Calu3 (cell line): ENCODE measurements at places on chromosomes 5 and 9.

DNA sequence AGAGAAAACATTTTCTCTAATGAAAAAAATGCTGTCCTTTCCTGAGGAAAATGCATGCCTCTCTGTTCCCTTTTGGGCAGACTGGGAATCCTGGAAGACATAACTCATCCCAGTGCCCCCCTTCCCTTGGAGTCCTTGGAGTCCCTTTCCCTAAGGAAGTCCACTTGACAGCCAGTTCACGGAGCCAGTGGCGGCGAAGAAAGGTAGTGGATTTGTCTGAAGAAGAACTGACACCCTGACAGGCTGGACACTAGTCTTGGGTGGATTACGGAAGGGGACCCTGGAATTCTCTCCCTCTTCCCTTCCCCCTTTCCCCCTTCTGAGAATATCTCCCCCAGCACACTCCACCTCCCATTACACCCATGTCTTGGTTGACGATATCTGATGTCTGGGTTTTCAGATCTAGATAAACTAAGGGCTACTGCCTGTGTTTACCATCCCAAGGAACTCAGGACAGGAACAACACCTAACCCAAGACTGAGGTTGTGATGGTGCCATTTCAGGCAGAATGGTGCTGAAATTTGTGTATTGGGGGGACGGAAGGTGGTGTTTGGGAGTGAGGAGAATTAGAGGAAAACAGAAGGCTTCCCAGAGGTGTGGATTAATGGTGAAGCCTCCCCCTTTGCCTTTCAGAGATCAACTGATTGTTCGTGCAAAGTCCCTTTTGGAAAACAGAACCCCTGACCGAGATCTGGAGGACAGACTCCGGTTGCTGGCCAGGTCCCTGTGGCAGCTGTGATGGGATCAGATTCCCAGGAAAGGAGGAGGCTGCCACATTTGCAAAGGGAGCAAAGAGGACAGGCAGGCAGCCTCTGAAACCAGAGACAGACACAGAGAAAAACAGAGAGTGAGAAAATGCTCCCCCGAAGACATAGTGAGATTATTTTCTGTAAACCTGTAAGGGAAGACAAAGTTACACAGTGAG, 704 bp downstream of the SPARC start:
- DNase-seq, result no peak

GRCh38 chr5:178986326-178986960, 8.7 kb downstream of the GRM6 start:
- DNase-seq, result no peak

- DNase-seq, result no peak
Measured at GRCh38 chr5:81066102-81066501, 105.9 kb downstream of the RASGRF2 start.

DNA sequence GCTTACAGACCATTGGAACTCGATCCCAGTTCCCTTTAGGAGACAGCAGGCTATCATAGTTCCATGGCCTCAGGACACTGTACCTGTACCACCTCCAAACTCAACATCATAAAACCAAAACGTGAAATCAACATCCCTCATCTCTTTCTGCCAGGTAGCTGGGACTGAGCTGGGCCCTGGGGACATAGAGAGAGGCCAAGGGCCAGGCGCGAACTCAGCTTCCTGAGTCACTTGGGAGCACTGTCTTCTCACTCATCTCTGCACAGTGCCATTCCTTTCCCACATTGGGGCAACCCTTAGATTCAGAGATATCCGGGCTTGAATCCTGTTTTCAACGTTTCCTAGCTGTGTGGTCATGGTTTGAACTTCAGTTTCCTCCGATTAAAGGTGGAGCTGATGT, 12.2 kb downstream of the DAB2IP start:
- DNase-seq, result no peak

GRCh38 chr5:52738095-52738506, 49.6 kb upstream of the ITGA1 start:
- no peak for DNase-seq

DNA sequence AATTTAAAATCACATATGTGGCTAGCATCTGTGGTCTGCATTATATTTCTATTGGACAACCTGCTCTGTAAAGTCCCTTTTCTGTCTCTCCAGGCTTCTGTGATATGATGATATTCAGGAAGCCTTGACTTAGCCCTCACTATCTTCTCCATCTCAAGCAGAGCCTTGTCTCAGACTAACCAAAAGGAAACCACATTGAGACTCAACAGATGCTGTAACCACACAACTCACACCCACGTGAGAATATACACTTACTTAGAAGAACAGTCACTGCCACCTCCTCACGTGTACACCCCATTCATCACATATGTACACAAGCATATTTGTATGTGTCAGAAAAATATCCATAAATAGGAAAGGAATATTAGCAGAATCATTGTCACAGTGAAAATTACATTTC, 33.6 kb downstream of the HTR4 start:
- no peak for DNase-seq

DNA sequence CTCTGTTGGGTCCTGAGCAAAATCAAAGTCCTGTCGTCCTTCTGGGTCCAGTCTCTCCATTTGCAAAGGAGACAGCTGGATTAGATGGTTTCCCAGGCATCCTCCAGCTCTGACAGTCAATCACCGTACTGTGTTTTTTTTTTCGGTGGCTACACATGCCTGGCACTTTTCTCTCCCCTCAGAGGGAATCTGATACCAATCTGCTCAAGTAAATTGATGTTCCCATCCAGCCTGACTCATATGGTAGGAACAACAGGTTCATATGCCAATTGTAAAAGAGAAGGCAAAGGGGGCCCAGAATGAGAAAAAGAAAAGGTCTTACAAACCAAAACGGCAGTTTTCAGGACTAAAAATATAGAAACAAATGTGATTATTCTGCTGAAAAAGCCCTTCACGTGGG, 1.2 kb downstream of the FBXO10 start:
- no peak for DNase-seq

DNA sequence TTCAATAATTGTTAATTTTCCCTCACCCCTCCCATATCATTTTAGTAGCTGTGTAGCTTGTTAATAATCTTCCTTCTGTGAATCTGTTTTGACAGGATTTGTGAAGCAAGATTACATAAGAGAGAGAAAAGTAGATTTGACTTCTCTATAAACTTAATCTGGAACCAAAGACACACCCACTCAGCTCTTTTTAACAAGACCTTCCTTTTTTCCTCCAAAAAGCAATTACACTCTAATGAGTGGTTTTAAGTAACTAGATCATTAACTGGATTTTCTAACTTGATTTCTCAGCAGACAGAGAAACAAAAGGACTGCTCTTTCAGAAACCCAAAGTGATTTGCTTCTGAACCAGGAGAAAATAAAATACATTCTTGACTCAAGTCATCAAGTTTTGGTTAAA, 21.9 kb downstream of the RFK start:
- no peak for DNase-seq

DNA sequence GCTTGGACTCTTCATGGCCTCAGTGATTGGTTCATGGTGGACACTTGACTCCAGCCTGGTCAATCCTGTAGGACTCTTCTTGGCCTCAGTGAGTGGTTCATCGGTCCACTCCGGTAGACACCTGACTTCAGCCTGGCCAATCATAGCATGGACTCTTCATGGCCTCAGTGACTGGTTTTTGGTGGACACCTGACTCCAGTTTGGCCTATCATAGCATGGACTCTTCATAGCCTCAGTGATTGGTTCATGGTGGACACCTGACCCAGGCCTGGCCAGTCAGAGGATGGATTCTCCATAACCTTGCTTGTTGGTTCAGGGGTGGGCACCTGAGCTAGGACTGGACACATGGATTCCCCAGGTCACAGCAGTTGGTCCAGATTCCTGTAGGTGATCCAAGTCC, 106.0 kb upstream of the ERCC6L2 start:
- DNase-seq, result no peak

- DNase-seq, result no peak
Measured at GRCh38 chr5:63854076-63854475, 108.2 kb downstream of the HTR1A start.

- peak; percentile 65 for DNase-seq
Measured at GRCh38 chr9:33852216-33852826, 35.4 kb downstream of the UBE2R2 start.

DNA sequence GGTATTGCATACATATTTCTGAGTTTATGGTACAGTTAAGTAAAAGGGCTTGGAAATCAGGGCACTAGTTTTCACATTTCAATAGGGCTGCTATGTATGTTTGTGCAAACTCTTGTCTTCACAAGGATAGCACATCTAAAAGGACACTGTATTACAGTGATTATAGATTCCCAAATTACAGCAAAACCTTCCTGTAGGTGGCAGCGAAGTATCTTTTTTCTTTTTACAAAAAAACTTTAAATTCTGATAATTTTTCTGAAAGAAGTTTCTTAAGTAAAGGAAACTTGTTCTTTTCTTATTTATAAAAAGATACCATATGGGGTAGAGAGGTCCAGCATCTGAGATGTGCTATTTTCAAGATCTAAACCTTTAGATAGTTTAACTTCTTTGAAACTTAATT, 337.8 kb downstream of the PTPRD start:
- DNase-seq, result no peak

- DNase-seq, result no peak
Measured at GRCh38 chr5:74367241-74367733, 273.2 kb downstream of the ENC1 start.

- peak; percentile 20 for DNase-seq
Measured at GRCh38 chr5:124824637-124825158, 78.3 kb upstream of the ZNF608 start.

- DNase-seq, result no peak
Measured at GRCh38 chr9:117929868-117930267, 225.7 kb downstream of the TLR4 start.

DNA sequence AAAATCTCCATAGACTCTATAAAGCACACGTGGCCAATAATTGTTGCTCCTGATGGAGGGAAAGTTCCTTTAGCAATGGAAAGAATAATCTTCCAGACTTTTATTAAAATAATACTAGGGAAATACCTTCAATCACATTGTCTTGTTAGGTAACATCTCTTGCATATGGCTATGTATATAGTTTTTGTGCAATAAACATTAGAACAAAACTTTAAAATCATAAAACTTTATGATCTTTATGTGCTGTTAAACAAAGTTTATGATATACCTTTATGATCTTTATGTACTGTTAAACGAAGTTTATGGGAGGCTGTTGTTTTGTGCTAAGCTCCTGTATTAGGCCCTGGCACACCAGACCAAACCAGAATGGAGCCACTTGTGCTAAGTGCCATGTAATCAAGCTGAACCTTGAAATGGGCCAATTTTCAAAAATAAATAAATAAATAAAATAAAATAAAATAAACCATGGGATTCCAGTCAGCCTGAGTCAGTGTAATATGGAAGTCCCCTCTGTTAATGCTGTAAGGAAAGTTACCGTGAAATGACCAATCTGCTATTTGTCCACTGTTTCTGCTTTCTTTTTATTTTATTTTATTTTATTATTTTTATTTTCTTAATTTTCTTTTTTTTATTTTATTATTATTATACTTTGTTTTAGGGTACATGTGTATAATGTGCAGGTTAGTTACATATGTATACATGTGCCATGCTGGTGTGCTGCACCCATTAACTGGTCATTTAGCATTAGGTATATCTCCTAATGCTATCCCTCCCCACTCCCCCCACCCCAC, 431.3 kb downstream of the SPATA31D1 start:
- no peak for DNase-seq

GRCh38 chr9:112361601-112362000, 18.3 kb upstream of the HSDL2 start:
- peak; percentile 12 for DNase-seq

GRCh38 chr5:95941756-95942155, 19.9 kb downstream of the ELL2 start:
- no peak for DNase-seq

- DNase-seq, result no peak
Measured at GRCh38 chr5:103016167-103016566, 103.8 kb downstream of the GIN1 start.

DNA sequence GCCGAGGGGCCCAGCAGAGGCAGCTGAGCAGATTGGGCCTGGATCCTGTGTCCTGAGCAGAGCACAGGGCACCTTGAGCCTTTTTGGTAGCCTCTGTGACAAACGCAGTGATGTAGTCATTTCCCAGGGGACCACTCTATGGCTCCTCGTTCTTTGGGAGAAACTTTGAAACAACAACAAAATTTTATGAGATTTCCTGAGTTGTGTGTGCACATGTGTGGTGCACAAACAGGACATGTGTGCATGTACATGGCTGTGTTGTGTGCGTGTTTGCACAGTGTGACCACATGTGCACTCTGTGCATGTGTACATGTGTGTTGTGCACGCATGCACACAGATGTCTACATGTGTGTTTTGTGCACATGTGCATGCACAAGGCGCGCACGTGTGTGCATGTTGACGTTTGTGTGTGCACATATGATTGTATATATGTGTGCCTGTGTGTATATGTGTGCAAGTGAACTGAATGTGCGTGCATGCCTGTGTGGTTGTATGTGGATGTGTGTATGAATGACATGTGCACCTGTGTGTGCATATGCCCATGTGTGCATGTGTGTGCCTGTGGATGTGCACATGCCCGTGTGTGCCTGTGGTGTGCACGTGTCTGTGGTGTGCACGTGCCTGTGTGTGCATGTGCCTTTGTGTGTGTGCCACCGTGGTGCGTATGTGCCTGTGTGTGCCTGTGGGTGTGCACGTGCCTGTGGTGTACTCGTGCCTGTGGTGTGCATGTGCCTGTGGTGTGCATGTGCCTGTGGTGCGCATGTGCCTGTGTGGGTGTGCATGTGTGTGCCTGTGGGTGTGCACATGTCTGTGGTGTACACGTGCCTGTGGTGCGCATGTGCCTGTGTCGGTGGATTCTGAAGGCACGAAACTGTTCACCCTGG, 221.6 kb downstream of the CACNA1B start:
- DNase-seq, result no peak
